ENCODE measurements at places on chromosomes 12 and 14.
A peak's percentile ranks its signal among the peaks of the same experiment; 100 is the strongest.

DNA sequence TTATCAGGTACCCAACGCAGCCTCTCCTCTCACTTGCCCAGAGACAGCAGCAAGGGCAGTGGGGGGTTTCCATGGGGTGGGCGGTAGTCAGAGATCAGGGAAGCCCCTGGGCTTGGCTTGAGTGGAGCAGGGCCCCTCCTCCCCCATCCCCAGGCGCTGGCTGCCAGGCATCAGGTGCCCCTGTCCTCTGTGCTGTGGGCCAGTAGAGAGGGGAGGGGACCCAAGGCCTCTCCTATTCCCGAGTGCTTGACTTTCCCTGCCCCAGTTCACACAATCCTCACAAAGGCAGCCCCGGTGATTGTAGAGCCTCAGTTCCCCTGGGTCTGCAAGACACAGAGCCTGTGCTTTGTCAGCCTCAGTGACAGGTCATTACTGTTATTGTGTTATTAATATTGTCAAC is 57.7 kb downstream of the MVK start:
- DNase-seq, result no peak

GRCh38 chr12:81542065-81543010 is 216.8 kb downstream of the PPFIA2 start:
- peak; percentile 35 for DNase-seq

GRCh38 chr14:88049936-88050335 is 45.0 kb downstream of the GPR65 start:
- DNase-seq, result no peak

GRCh38 chr12:68291396-68292036 is 38.1 kb upstream of the IL22 start:
- no peak for DNase-seq

- DNase-seq, result no peak
Observed at GRCh38 chr14:103052407-103052806, 4.9 kb downstream of the CDC42BPB start.

DNA sequence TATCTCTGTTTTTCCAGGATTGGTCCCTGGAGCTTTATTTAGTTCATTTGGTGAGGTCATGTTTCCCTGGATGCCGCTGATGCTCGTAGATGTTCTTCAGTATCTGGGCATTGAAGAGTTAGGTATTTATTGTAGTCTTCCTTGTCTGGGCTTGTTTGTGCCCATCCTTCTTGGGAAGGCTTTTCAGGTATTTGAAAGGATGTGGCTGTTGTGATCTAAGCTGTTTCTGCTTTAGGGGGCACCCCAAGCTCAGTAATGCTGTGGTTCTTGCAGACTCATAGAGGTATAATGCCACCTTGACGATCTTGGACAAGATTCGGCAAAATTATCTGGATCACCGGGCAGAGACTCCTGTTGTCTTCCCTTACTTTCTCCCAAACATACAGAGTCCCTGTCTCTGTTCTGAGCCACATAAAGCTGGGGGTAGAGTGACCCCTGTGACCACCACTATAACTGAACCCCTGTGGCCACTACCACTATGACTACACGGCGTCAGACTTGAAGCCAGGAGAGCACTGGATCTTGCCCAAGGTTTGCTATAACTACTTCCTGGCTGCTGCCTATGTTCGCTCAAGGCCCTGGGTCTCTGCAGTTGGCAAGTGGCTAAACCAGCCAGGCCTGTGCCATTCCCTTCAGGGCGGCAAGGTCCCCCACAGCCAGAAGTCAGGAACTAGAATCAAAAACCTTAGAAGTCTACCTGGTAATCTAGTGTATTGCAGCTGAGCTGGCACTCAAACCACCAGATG is 40.9 kb downstream of the FGD4 start:
- DNase-seq, result no peak

DNA sequence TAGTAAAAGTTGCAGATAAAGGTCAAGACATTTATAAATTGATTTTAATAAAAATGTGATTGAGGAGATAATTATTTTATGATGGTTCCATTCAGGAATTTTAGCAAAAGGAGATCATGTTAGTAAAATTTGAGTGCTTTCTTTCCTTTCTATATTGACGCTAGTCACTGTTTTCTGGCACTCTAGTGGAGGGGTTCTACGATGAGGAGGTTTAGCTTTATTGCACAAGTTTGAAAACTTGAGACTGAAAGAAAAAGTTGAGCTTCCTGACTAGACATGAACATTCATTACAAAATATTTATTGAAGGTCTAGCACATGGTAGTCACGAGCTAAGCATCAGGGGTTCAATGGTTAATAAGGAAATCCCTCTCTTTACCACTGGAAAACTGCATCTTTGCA is 336.1 kb downstream of the SNAPC1 start:
- DNase-seq, result no peak

GRCh38 chr12:132415327-132416120 is 74.4 kb upstream of the FBRSL1 start:
- DNase-seq, result no peak

DNA sequence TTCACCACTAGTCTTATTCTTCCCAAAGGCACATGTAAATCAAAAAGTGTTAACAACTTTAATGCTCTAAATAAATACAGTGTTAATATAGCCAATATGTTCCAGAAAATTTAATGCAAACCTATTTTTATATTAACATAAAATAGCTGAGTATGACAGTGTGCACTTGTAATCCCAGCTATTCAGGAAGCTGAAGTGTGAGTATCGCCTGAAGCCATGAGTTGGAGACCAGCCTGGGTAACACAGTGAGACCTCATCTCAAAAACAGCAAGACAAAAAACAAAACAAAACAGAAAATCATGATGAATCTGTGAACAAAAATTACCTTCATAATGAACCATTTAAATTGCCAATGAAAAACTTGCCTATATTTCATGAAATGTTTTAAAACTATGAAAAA is 798.9 kb downstream of the SLC6A15 start:
- DNase-seq, result peak; percentile 34

GRCh38 chr14:61107869-61108493 is 126.9 kb downstream of the SLC38A6 start:
- DNase-seq, result no peak

GRCh38 chr12:130669205-130669557 is 46.9 kb downstream of the RIMBP2 start:
- no peak for DNase-seq

GRCh38 chr14:56998728-56999127 is 188.4 kb upstream of the OTX2 start:
- DNase-seq, result no peak

GRCh38 chr12:5063149-5063548 is 19.5 kb downstream of the KCNA5 start:
- DNase-seq, result no peak

GRCh38 chr12:91654087-91654486 is 471.5 kb upstream of the DCN start:
- no peak for DNase-seq

DNA sequence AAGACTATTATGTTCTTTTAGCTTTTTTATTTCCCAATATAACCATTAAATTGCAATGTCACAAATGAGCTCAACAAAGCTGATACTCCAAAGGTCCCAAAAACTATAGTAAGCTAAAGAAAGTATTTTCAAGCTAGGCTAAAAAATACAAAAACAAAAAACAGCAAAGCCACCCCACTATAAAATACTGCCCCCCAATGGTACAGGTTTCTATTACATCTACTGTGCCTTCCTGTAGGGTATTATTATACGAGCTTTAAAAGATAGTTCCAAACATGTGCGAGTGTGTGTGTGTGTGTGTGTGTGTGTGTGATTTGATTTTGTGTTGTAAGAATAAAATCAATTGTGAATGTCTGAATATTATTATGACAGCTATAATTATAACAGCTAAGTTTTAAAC is 1.1 kb downstream of the IFNG start:
- peak; percentile 12 for DNase-seq

GRCh38 chr14:101733211-101733610 is 28.3 kb upstream of the PPP2R5C start:
- peak; percentile 55 for DNase-seq

DNA sequence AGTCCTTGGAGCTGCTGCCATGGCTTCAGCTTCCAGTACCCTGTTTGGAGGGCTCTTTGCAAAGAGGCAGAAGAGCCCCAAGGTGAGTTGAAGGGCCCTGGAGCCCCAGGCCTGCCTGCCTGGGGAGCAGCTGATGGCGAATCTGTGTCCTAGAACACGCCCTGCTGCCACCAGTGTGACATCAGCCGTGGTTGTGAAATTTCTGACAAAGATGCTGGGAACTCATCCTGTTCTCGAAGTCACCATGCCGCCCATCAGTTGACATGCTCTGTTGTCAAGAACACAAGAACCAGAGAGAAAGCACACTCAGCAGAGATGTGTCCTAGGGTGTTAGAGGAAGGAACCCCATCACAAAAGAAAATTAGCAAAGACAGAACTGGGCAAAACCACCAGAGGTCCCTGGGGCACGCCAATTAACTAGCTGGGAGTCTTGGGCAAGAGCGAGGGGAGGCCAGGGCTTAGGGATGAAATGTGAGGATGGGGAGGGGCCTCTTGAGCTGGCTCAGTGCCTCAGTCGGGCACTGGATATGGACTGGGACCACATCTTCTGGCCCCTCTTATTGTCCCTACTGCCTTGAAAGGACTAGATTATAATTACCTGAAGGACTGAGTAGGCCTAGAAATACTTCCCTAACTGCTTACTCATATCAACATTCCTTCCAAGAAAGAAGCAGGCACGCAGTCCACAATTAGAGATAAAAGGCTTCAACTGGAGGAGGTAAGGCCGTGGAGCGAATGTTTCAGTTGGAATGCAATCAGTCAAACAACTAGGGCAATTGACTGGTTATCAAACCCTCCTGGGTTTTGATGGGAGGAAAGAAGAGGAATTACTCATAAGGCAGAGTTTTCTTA is 163.1 kb downstream of the CACNA1C start:
- DNase-seq, result peak; percentile 82

DNA sequence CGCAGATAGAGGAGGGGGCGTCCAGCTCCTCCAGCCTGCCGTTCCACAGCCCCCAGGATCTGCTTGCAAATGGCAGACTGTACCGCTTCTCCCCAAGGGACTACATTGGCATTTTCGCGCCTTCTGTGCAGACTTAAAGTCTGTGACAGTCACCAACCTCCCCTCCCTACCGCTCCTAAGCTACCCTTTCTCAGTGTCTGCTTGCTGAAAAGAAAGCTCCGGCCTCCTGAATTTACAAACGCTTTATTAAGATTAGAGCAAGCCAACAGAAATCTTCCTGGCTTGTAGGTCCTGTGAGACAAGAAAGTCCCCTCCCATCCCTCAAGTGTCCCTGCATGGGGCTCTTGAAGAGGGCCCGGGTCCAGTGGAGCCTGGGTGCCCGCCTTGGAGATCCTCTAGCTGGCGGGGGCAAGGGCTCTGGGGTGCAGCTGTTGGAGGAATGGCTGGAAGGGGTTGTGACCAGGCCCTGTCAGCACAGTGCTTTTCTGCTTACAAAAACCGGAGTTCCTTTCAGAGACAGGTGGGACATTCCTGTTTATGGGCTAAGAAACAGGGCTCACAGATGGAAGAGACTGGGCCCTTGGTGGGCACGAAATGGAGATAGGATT is 2.8 kb upstream of the DLK1 start:
- no peak for DNase-seq

GRCh38 chr14:77022236-77022852 is 6.2 kb downstream of the IRF2BPL start:
- DNase-seq, result no peak

- DNase-seq, result no peak
Observed at GRCh38 chr12:66345212-66345611, 42.9 kb downstream of the HELB start.

GRCh38 chr14:87030197-87030596 is 962.8 kb downstream of the GALC start:
- DNase-seq, result no peak

DNA sequence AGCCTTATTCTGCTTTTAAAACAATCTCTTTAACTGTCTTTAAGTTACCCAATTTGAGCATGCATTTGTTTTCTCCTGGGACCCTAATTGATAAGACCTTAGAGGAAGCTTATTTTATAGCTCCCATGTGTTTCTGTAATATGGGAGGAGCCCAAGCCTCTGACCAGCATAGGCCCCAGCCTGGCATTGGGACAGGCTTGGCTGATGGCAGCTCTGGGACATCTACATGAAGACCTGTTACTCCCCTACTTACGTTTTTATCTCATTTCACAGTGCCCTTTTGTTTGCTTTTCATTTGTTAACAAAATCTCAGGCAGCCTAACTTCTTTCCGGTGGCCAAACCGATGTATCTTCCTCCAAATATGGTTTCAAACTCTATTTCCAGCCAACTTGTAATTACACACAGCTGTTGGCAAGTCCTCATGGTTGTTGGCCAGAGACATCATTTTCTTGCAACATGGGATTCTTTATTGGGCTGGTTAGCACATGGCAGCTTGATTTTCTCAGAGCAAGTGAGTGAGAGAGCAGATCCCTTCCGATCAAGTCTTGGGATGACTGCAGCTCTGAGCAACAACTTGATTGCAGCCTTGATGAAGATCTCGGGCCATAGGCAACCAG is 1117.5 kb downstream of the AACS start:
- DNase-seq, result no peak

GRCh38 chr14:106843951-106844483 is 1317.6 kb downstream of the TMEM121 start:
- no peak for DNase-seq

DNA sequence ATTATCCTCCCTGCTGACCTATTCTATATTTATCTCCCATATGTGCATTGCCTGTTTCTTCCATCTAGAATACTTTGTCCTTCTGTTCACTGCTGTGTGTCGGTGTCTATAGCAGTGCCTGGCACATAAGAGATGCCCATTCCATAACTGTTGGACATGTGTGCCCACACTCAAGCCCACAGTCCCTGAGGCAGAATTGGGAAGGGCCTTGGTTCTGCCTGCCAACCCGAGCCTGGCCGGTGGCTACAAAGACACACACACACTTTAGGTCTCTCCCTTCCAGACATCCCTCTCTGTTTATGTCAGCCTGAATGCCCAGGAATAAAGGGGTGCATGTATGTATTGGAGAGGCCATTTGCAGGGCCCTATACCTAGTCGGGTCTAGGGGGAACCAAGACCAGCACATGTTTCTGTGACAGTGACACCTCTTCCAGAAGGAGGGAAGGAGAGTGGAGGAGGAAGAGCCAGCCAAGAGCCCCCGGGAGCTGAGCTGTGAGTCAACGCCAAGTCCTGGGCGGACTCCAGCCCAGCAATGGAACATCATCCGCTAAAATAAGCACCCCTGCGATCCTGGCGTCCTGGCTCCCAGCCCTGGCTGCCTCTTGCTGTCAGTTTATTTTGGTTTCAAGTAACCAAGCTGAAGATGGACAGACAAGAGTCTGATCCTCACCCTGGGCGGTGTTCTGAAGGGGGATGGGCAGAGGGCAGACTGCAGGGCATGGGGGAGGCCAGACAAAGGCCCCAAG is 4.3 kb upstream of the ASB2 start:
- no peak for DNase-seq

DNA sequence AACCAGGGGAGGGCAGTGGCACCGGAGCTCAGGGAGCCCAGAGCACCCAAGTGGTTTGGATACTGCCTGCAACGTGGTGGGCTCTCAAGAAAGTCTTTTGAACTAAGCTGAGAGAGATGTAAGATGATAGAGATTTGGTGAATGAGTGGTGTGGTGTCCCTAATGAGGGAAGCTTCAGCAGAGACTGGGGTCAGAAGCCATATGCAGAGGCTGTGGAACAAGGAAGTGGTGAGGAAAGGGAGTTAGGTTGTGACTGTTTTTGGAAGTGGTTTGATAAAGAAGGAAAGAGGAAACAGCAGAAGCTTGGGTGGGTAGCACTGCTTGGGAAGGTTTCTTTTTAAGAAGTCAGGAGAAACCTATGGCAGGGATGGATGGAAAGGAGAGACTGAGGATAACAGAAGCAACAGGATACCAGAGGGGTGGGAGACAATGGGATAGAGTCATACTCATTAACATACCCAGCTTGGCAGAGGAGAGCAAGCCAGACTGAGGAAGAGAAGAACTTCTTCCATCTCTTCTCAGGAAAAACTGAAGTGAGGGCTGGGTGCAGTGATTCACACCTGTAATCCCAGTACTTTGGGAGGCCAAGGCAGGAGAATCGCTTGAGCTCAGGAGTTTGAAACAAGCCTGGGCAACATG is 24.1 kb downstream of the SLC4A8 start:
- DNase-seq, result no peak
